Naive thymus-derived CD8-positive, alpha-beta T cell (primary cell): ENCODE measurements at places on chromosomes 12 and 14.

DNA sequence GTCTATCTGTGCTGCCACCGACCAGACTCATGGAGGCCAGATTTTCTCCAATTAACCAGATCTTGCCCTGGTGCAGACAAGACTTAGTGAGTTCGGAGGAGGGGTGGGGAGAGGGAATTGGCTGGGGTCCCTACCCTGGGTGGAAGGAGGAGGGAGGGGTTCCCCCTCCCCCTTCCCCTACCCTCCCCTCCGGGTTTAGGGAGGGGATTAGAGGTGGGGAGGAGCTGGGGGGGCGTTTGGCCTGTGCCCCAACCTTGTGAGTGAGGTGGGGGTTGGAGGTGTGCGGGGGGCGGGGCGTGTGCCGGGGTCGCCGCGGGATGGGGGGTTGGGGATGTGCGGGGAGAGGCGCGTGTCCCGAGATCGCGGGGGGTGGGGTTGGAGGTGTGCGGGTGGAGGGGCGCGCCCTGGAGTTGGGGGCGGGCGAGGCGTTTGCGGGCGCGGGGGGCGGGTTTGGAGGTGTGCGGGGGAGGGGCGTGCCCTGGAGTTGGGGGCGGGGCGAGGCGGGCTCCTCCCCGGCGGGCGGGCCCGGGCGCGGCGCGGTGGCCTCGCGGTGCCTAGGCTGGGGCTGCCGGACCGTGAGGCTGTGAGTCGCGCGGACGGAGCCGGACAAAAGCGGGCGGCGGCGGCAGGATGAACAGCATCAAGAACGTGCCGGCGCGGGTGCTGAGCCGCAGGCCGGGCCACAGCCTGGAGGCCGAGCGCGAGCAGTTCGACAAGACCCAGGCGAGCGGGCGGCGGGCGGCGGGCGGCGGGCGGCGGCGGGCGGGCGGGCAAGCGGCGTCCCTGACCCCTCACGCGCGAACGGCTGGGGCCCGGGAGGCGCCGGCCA lies at the start of gene HIP1R:
HIP1R (plus strand) TSS at position 537 of the 829 bp plus-strand sequence; CDS start at position 631, 94 bp downstream.
- DNase-seq, result peak; percentile 76

DNA sequence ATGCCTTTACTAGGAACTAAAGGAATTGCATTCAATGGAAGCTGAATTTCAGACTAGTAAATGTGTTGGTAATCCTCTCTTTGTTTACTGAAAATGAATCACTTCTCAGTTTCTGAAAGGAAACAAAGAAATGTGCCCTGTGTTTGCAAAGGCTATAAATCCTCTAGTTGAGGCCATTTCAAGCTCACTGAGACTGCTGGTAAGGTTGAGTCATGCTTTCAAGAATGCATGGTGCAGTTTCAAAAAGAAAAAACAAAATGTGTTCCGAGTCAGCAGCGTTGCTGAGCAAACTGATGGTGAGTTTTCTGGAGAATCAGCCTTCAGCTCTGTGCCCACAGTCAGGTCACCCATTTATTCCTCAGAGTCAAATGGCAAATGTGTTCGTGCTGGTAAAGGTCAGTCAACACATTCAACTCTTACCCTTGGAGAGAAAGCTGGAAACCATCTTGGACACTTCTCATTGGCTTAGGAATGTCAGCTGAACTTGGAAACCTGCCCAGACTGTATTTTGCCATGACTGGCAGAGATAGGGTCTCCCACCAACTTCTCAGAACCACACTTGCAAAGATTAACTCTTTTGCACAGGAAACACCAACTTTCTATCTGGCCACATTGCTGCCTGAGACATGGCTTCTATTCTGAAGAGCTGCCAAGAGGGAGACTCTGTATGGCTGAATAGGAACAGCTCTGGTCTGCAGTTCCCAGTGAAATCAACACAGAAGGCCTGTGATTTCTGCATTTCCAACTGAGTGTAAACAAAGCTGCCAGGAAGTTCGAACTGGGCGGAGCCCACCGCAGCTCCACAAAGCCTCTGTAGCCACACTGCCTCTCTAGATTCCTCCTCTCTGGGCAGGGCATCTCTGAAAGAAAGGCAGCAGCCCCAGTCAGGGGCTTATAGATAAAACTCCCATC lies 484.4 kb downstream of the ATP23 start:
- no peak for DNase-seq

GRCh38 chr14:63421226-63421625 lies 102.5 kb upstream of the GPHB5 start:
- DNase-seq, result no peak

DNA sequence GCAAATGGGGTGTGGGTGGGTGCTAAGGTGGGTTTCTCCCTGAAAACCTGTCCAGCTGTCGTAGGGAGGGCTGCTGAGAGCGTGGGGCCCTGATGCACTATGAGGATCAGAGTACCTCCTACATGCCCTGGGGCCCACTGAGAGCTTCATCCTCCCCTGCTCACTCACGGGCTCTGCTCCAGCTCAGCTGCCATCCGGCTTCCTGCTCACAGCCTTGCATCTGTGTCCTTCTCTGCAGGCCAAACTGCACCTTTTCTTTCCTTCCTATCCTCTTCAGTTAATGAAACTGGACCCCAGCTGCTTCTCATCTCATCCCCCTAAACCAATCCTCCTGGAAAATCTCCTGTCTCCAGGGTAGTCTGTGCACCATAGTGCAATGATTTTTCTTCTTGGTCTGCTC lies 22.2 kb upstream of the GPRC5D start:
- DNase-seq, result no peak

DNA sequence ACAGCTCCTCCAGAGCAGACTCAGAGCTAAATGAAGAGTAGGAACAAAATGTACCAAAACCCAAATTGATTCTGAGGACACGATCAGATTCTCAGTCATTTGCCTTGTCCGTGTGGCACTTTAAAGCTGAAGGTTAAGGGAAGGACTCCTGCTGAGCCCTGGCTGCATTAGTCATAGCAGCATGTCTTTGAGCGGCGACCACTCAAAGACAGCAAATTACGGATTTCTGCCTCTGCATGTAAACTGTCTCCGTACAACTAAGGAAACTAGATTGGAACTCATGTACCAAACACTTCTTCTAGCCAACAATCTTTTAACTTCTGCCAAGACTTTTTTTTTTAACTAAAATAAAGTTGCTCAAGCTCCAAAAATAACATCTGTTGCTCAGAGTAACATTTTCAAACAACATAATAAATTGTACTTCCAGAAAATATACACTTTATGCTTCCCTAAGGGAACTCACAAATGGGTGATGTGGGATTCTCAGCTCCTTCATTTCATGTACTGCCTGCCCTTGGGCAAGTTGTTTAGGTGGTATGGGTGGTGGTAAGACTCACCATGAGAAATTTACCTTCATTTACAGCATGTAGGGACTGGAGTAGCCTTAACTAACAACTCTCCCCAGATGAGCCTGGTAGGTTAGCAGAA lies 56.1 kb downstream of the RERG start:
- DNase-seq, result no peak
